ENCODE measurements at places on chromosomes 1 and 21. TPM values are rescaled to one million over a fixed set of nuclear protein-coding genes. Genes with fewer than 3 reads are reported as not detected.

DNA sequence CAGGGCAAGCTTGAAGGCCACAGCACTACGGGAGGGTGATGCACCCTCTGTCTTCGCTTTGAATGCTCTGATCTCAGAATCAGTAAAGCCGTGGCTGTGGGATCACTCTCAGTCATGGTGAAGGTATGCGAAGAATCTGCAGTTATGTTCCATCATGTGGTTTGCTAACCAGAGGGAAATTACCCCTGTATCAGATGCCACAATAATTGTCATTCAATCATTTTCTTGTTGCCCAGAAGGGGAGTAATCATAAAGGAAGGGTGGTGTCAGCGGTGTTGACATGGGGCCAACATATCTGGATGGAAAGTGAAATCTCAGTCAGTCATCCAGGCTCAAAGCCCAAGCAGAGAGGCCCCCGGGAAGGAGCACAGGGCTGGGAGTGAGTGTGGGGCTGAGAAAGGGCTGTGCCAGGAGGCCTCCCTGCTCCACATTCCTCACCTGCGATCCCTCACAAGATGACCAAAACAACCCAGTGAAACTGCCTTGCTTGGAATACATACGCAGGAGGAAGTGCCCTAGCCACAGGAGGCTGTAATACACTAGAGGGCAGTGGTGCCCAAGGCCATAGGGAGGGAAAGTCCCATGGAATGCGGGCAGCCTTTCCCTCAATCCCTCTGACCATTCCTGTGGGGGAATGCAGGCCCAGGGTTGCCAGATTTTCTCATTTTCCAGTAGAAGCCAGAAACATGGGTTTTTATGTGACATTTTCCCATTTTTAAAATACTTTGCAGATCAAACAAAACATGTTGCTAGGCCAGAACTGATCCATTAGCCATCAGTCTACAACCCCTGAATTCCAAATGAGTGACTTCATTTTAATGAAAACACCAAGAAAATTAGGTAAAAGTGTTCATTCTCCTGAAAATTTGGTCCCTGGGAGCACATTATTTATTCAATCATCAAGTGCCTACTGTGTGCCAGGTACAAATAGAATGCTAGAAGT, 95.7 kb upstream of the VANGL1 start:
- DNase-seq = no peak

DNA sequence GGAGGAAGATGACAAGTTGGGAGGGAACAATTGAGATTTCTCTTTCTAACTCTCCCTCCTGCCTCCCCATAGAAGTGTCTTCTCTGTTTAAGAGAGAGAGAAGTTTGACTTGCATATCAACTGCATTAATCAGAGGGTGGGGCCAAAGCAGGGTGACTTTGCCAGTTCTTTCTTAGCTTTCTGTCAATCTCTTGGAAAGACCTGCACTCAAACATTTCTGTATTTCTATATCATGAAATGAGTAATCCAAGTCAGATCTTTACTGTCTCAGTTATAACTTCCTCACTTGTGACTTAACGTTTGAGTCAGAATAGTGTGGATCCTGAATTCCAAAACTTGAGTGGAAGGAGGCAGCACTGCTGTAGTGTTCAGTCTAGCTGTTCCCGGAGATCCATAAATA, 180.8 kb upstream of the KCNK2 start:
- no peak for DNase-seq

GRCh38 chr21:42552407-42553336, 39.0 kb downstream of the SLC37A1 start:
- no peak for DNase-seq

DNA sequence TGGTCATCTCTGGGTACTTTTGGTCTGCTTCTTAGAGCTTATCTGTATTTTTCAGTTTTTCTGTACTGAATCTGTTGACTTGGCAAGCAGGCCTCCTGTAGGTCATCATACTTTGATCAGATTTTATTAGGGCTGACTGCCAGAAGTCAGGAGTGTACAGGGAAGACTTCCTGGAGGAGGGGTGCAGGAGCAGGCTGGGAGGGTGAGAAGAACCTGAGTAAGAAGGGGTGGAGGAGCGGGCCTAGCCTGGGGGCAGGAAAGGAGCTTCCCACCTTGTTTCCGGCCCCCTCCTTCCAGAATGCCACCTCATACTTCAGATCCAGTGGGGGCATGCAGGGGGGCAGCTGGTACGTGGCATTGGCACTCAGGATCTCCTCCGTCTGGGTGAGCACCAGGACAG, 18.3 kb upstream of the IL22RA1 start:
- DNase-seq = no peak

Gene VHLL
- not detected for polyA plus RNA-seq

- DNase-seq = no peak
Measured at GRCh38 chr1:96660051-96660450, 61.5 kb upstream of the PTBP2 start.

DNA sequence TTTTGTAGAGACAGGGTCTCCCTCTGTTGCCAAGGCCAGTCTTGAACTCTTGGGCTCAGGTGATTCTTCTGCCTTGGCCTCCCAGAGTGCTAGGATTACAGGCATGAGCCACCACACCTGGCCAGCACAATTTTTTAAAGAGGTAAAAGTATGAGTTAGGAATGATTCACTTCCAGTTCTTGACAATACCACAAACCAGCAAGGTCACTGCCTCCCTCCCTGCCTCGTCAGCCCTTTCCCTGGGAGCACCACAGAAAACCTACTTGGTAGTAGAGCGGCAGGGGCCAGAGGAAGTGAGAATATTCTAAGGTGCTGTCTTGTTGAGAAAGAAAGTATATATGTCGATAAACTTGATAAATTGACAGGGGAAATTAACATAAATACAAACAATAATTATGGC, 10.8 kb upstream of the CDA start:
- no peak for DNase-seq

DNA sequence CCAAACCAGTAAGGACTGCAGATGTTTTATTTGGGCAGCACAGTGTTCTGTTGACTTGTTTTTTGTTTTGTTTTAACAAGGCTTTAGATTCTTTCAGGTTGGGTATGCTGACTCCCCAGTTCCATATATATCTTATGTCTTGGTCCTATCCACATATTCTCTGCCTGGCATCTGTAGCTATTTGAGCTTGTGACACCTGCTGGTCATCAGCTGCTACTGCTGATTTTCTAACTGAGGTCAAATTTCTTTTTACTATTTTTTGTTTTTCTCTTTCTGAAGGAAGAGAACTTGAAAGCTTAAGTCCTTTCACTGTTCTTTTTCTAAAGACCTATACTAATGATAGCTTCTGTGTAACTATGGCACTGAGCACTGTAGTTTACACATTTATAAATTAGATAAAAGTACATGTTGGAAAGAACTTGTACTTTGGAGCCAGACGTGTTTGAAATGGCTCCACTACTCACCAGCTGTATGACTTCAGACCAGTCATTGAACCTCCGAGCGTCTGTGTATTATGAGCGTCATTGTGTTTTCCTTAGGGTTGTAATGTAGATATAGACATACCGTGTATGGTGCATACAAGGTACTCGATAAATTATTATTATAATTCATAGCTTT, 109.4 kb downstream of the NRDC start:
- peak; percentile 25 for DNase-seq

- no peak for DNase-seq
Measured at GRCh38 chr1:214289574-214290272, 8.8 kb downstream of the SMYD2 start.

DNA sequence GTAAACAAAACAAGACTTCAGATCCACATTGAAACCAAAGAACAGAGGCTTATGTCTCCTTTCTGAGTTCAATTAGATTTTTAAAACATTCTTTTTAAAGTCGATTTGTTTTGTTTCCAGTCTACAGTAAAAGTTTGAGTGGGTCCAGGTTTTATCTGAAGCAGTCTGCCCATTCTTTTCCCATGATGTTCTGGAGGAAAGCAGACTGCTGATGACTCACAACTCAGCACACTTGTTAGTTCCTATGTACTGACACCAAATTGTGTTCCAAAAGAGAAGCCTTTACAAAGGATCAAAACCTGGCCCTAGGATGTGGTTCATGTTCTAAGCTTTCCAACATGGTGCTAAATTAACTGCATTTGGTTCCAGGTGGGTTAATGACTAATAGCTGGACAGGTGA, 11.4 kb upstream of the CCN1 start:
- no peak for DNase-seq

Gene HHAT
- 13.7 TPM for polyA plus RNA-seq

DNA sequence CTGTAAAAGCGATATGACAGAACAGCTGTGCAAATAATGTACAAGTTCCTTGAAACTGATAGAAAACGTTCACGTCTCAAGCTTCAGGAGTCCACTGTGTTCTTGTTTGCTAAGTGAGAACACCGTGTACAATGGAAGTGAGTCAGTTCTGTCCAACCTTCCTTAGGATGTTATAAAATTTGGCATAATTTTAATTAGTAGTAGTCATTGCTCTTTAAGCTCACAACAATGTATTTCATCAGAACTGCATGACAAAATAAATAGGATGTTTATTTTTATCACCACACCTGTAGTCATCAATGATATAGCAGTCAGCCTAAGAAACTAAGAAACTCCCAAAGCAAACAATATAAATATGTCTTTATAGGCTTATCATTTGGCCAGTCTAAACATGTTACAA, 53.0 kb downstream of the RGS2 start:
- no peak for DNase-seq

- peak; percentile 44 for DNase-seq
Measured at GRCh38 chr1:246724731-246725095, 504 bp downstream of the SCCPDH start.

DNA sequence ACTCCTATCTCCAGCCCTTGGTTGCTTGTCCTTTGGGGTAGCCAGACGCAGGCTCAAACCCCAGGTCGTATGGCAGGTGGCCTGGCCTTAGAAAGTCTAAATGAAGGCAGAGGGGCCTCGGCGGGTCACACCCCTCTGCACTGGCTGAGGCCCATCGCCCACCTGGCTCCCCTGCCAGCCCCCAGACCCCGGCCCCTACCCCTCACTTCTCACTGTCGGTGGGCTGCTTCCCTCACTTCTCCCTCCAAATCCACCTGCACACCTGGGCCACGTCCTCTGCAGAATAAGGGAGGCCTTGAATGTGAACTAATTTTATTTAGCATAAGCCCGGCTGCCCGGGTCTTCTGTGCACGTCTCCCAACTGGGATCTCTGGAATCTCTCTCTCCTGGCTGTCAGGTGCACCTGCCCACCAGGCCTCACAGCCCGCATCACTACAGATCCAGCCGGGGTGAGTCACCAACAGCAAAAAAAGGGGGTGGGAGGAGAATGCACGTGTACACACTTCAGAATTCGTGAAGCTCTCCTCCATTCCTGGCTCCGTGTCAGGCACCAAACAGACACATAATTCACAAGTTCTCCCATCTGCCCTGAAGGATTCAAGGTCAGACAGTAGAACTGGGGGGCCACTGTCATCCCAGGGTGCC, 107.5 kb upstream of the SIM2 start:
- no peak for DNase-seq

Gene ZMYND12
- polyA plus RNA-seq = 3.2 TPM

DNA sequence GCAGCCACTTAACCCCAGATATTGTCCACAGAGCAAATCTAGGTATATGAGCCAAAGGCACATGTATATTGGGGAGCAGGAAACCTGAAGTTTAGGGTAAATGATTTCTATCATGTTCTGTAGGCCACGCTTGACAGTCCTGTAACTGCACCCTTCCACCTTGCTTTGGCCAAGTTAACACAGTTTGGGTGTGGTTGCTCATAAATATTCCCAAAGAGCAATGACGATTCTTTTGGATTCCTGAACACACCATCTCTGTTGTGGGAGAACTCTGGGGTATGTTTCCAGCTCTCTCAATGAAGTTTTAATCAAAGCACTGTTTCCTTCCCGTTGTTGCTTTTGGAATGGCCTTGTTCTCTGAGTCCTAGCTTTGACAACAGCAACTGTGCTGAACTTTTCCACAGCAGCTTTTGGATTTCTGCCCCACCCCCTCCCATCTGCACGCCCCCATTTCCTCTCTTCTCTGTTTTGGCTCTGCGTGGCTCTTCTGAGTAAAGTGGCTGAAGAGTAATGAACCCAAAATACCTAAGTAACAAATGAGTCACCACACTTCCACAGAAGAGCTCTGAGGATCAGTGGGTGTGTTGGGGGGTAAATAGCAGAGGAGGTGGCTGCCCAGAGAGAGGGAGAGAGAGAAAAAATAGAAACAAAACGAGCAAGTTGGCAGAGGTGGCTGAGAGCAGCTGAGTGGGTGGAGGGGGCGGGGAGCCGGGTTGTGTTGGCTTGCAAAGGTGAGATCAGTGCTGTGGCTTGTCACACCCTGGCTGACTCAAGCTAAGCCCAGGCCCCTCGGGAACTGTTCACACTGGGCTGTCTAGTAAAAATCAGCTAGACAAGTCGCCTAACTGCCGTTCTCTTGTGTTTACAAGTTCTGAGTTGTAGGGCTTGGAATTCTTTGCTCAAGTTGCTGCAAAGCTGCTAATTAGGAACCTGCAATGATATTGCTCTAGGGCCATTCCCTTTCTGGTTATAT, 26.9 kb upstream of the RAP1A start:
- peak; percentile 43 for DNase-seq

Gene PCAT6
- 4.0 TPM for polyA plus RNA-seq

DNA sequence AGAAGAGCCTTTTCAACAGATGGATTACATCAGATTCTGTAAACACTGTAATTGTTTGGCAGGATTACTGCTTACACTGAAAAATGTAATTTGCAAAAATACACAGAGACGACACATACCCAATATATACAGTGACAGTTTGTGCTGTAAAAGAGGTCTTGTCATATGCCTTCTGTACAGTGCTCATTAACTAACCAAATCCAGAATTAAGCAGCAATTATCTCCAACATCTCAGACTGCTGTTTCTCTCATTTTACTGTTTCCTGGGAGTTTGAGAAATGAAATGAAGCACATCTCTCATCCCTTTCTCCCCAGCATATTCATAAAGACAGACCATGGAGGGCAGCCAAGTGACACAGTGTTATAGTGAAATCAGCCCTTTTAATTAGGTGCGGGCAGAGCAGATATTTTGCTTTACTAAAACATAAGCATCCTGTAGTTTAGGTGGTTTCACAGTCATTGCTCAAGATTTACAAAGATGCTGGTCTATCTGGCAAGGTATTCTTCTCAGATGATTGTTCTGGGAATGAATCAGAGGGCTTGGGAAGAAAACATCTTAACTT, 618.4 kb upstream of the USP24 start:
- peak; percentile 34 for DNase-seq

GRCh38 chr1:178495741-178496409, 889 bp downstream of the CLEC20A start:
- DNase-seq = no peak

Gene CLCA1
- polyA plus RNA-seq = not detected

Gene KCNJ9
- polyA plus RNA-seq = 0.17 TPM

Data from left renal pelvis (tissue), 4 donors.